AG10803 (cell line): ENCODE measurements at places on chromosomes 3 and 15.

- DNase-seq, result peak; percentile 59
Measured at GRCh38 chr3:66195347-66195783, 25.4 kb upstream of the SLC25A26 start.

DNA sequence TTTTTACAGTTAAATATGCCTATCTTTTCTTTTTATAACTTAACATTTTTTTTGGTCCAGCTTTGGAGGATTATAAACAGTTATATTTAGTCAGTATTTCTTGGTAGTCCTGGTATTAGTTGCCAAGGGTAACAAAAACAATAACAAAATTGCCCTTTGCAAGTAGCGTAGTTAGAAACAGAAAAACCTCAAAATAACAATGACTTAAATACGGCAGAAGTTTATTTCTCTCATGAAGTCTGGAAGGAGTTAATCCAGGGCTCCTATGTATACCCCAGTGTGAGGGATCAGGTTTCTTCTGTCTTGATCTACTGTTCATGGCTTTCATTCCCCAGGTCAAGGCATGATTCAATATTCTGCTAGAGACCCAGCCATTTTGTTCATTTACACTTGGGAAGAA, 14.1 kb upstream of the MYH15 start:
- peak; percentile 21 for DNase-seq

DNA sequence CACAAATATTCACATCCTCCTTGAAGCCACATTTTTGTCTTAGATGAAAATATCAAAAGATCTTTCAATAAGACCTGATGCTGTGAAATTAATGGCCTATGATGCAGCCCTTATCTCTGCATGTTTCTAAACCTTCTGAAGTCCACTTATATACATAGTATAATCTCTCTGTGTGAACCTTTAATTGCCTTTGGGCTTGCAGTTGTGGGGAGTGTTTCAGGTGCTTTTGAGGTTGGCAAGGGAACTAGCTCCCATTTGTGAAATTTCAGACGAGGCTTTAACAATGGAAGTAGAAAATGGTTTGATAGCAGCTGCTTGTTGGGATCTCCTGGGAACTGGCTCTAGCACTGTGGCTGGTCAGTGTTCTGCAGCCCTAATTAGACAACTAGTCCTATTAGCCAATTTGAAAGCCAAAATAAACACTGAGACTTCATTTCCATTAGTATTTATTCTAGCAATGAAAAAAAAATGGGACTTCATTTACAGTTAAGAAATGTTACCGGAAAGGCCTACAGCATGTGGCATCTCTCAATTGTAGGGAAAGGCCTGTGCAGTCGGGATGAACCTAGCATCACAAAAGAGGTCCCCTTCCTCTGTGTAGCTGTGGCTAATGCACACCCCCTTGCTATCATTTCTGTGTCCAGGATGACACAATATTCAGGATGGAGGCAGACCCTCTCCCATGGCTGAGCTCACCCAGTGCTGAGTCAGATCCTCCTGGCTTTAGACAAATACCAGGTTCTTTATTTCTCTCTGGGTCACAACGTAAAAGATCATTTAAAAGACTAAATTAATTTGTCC, 140.7 kb upstream of the TRIM42 start:
- no peak for DNase-seq

- DNase-seq, result no peak
Measured at GRCh38 chr15:66786708-66787488, 84.9 kb downstream of the SMAD6 start.

GRCh38 chr15:62760538-62760937, 282.0 kb upstream of the TPM1 start:
- no peak for DNase-seq

DNA sequence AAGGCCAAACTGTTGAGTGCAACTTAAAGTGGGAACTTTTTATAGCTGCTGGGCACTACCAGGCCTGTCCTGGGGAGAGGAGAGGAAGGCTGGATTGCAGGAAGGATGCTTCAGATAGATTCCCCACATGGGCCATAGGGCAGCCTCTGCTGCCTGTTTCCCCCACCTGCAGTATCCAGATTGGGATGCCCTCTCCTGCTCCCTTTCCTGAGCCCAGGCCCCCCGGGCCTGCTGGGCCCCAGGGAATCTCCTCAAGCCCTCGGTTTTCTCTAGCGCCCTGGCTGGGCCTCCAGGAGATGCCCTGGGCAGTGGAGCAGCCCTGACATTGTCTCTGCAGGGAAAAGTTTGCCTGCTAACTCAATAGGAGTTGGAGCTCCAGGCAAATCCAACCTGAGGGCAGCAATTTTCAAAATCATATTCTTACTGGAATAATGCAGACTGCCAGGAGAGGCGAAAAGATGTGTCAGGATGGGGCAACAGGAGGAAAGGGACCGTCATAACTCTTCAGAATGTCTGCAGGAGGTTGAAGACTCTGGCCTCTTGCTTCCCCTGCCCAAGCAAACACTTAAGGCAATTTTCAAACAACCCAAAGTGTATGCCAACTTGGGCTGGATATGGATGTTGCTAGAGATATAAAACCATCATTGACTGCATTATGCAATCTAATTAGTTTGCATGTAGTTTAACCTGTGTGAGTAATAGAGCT, 4.4 kb downstream of the NR2F2 start:
- no peak for DNase-seq

DNA sequence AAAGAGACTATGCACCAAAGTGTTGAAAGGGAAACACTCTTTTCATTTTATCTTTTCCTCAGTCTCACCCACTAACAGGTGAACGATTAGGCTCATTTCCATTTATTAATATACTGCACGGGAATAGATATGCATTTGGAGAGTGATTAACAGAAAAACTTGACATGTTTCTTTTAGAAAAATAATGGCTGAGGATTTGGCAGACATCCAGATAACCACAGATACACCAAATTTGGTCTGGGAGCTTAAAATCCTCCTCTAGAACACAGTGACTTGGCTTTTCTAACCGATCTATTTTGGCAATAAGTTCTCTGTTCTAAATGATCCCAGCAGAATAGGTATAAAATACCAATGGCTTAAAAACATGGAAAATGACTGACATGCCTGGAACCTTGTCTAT, 459.3 kb upstream of the SGO1 start:
- DNase-seq, result no peak

DNA sequence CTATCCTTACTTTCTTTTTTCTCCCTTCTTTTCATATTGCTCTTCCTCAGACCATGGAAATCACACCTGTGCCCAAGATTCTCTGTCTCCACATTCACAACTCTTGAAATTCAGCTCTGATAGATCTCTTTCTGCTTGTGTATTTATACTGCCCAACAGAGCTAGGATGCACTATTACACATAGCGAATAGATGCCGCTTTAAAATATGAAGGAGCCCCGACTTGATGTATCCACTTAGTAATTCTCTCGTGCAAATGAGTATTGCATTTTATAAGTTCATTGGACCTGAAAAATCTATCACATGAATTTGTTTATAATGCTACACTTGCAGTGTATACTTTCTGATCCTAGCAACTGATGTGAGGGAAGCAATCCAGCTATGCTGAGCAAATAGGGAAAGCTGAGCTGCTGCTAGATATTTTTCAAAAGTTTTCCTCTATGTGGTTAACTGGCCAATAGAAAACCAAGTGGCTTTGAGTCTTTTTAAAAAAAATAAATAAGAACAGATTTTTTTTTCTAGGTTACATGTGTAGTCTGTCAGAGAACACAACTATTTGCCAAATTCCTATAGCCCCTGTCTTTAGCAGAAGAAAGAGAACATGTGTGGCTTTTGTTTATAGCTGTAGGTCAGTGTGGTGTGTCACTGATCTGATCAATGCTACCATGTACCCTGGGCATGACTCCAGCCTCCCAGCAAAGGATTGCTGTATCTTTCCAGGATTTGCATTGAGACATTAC, 64.3 kb upstream of the LEKR1 start:
- DNase-seq, result peak; percentile 50

DNA sequence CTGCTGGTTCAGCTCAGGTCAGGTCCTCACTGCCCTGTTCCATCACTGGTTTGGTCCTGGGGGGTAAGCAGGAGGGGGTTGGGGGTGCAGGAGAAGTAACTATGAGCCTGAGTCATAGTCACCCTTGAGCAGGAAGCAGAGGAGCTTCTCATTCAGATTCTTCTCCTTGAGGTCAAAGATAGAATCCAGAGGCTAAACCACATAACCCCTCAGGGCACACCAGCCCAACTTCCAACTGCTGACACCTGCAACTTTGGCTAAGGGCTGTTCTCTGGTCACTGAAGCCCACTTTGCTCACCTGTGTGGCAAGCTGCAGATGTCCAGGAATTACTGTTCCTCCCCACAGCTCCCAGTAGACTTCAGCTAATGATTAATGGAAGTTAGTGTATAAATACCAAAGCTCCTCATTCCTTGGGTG, 48.8 kb upstream of the LRRFIP2 start:
- DNase-seq, result no peak

GRCh38 chr3:19934098-19934566, at the start of gene EFHB:
Gene EFHB (minus strand): TSS chr3:19934217. CDS start chr3:19934018, 199 bp downstream.
- DNase-seq, result peak; percentile 21

DNA sequence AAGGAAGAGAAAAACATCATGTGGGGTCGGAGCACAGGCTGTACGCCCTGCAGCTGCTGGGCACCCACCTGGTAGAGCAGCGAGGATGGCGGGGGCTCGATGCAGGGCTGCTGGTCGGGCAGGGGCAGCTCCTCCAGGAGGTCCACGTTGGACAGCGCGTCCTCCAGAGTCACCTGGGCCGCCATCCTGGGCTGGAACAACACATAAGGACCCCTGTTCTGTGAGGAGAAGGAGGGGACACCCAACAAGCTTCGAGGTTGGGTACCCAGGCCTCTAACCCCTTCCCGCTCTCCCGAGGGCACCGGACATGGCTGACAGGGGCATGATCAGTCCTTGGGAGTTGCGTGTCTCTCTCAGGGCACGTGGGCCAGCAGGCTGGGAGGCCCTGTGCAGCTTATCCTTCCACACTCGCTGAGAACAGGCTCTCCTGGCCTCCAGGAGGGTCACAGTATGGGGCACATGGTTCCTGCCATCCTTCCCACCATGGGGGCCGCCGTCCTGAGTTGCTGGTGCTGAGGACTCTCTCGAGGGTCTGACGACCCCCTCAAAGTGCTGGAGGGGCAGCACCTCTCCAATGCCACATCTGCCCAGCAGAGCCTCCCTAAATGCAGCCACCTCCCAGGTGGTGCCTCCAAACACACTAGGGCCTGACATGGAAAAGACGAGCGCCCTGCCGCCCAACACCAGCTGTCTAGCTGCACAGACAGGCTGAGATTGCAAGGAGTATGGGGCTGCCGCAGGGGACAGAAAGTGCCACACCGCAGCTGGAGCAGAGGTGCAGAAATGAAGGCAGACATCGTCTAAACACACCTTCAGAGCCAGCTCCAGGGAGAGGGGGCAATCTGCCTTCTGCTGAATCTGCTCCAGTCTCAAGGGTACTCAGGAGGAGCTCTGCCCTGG, 32.8 kb downstream of the CYFIP1 start:
- no peak for DNase-seq

GRCh38 chr15:83682476-83683088, 28.7 kb downstream of the ADAMTSL3 start:
- DNase-seq, result no peak

DNA sequence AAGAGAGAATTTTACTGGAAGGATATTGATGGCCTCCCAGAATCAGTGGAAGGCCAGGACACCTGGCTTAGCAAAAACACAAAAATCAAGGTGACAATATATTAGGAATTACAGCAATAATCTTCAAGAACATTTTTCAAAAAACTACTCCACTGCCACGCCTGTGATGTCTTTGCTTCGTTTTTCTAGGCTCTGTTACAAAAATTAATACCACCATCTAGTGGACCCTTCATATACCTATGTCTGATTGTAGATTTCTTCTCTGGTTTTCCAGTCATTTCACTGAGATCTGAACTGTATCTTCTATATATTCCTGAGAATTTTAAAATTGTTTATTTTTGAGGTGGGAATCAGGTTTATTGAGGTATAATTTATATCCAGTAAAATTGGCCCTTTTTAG, 5.6 kb upstream of the SLC33A1 start:
- DNase-seq, result no peak

GRCh38 chr15:45180648-45181436, 6.9 kb downstream of the SHF start:
- DNase-seq, result no peak

- no peak for DNase-seq
Measured at GRCh38 chr3:29711255-29711771, 430.4 kb downstream of the RBMS3 start.

GRCh38 chr3:8658306-8659212, 14.0 kb upstream of the SSUH2 start:
- no peak for DNase-seq

DNA sequence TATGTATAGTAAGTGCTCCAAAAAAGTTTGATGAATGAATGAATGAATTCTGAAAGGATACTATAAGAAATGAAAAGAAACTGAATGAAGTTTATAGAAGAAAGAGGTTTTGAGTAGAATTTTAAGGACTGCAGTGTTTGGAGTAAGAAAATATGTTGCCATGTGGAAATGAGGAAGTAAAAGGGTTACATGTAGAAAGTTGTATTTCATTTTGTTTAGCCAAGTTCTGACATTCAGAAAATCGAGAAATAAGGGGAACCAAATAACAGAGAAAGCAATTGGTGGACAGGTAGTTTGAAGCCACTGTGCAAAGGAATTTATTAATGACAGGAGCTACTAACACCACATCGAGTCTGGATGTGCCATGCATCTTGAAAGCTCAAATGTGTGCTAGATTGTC, 200.7 kb downstream of the SATB1 start:
- no peak for DNase-seq

DNA sequence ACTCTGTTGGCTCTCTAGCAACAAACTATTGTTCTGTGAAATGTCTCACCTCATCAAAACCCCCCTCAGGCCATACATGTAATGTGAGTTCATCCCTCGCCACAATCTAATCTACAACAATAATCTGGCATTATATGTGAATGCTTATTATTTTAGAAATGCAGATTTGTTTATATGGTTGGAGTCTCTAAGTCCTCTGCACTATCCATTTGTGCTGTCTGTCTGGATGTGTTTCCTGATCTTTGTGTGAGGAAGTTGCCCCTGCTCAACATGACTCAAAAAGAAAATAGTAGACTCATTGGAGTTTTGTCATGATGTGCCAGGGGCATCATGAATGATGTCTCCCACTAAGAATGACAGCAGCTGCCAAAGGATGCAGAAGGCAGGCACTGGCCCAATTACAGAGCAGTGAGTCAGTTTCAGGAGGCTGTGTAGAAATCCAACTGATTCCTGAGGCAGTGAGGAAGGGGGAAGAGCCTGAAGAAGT, 161.6 kb upstream of the PDZRN3 start:
- peak; percentile 94 for DNase-seq

GRCh38 chr3:117172426-117172825, 462.8 kb downstream of the TUSC7 start:
- no peak for DNase-seq

- no peak for DNase-seq
Measured at GRCh38 chr3:85678713-85679112, 719.9 kb downstream of the CADM2 start.

DNA sequence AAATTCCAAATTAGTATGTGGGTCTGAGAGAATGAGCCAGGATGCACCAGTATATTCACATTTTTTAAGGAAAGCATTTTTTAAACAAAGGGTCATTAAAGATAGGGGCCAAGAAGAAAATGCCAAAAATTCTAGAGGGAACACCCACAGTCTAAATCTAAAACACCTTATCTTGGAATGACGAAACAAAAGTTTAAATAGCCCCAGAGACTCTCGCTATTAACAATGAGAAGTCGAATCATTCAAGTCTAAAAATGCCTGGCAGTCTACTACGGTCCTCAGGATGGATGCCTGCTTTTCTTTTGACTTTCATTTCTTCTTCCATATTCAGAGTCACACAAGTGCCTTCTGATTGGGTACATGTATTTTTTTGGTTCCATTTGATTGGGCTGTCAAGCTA, 66.3 kb downstream of the SSUH2 start:
- no peak for DNase-seq
